ENCODE measurements at places on chromosomes 16 and 17.

DNA sequence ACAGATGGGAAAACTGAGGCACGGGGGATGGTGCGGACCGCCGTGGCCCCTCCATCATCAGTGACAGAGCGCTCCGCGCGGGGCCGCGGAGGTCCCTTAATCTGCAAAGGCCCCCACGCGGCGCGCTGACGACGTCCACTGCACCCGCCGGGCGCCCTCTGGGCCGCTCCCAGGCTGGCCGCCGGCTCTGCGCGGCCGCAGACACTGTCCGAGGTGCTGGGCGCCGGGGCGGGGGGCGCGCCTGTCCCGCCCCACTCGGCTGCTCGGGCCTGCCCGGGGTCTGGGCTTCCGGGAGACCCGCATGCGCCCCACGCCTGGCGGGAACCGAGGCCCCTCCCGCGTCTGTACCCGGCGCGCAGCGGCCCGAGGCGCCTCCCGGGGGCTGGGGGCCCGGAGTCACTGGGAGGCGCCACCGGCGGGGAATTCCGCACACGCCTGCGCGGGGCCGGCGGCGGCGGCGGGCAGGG is 550 bp upstream of the RNF213 start:
- peak; percentile 77 for DNase-seq

GRCh38 chr16:76724181-76724580 is 447.0 kb downstream of the CNTNAP4 start:
- no peak for DNase-seq

DNA sequence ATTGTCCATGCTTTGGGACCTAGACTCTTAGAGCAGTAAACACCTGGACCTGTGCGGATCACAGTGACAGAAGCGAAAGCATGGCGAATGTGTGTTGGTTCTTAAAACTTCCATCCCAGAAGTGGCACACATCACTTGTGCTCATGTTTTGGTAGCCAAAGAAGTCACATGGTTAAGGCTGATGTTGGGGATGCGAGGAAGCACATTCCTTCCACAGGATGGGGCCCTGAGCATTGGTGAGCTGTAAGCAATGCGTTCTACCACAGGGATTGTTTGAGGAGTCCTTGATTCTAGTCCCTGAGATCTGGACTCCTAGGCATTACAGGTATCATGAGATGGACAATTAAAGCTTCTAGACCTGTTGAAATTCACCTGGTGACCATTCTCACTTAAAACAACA is 375.9 kb downstream of the UTP18 start:
- no peak for DNase-seq

GRCh38 chr17:72604518-72604917 is 483.7 kb downstream of the SOX9 start:
- DNase-seq, result no peak

- DNase-seq, result no peak
Measured at GRCh38 chr17:71919186-71919585, 201.6 kb upstream of the SOX9 start.

Measured in activated CD4-positive, alpha-beta T cell treated with anti-CD3 and anti-CD28 coated beads, Interleukin-2, amount 50 U/mL, for 48 hours (primary cell).